ENCODE measurements at places on chromosomes 6 and 20. TPM values are rescaled to one million over a fixed set of nuclear protein-coding genes. Genes with fewer than 3 reads are reported as not detected.

DNA sequence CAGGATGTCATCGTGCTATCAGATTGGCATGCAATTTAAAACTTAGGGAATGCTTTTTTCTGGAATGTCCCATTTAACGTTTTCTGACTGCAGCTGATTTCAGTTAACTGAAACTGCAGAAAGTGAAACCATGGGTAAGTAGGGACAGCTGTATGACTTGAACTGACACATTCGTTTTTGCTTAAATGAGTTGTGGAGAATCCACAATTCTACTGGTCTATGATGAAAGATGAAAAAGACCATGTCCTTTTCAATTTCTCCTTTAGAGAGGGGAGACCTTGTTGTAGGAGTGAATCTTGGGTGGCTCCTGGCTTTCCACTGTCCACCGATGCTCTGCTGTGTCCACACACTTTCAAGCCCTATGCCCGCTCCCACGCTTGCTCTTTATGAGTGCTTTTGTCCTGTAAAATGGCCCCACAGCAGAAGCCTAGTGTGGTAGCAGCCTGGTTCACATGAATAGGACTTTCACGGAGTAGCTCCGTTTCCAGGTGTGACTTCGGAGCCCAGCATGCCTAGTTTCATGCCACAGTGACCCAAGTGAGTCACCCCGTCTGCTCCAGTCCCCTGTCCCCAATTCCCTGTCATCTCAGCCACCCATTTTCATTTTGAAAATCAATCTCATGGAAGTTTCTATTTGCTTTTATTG is 21.9 kb downstream of the DYNLT1 start:
- DNase-seq, result no peak

GRCh38 chr20:47267621-47268020 is 88.9 kb downstream of the ZMYND8 start:
- DNase-seq, result no peak

DNA sequence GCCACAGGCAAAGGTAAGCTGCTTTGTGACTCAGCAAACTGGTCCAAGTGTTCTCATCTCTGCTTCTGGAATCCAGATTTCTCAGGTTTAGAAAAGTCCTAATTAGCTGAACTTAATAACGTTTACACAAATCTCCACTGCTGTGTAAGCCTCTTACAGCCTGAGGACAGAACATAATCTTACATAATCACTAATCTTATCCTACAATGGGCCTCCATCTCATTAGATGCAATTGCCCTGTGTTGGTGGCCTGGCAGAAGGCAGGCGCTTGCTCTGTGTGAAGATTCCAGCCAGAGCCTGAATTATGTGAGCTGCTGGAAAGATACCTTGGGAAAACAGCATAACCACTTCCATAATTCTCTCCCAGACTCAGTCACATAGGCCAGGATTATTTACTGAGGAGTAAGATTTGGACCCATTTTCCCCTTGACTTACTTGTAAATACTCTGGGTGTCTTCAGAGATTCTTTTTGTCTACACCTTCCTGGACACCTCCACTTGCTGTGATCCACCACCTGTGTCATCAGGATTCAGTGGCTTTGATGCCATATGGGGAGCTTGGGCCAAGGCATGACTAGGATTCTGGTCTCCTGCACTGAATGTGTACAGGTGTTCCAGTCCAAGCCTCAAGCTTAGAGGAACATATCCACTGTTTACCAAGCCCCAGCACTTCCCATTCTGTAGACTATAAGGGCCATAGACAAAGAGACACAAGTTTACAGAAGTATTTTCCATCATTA is 104.4 kb downstream of the C6orf118 start:
- DNase-seq, result no peak

DNA sequence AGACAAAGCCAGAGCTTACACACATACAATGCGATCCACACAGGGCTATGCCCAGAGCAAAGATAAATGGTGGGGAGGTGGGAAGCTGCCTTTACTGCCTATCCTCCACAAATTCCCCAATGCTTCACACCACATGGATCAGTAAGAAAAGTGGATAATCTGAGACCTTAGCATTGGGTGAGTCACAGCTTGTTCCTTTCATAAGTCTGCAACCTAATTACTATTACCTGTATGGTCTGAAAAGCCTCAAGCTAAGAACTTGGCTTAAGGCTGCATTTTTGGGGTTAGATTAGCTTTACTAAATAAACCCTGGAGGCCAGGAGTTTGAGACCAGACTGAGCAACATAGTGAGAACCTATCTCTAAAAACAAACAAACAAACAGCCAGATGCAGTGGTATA is 66.0 kb upstream of the BTBD3 start:
- DNase-seq, result no peak

- DNase-seq, result no peak
These were observed 43.0 kb downstream of the MRS2 start for GRCh38 chr6:24445704-24446103.

The SLPI gene
- 9.1 TPM for total RNA-seq

Data from HT-29 (cell line).